ENCODE measurements at places on chromosomes 2 and 18. TPM values are rescaled to one million over a fixed set of nuclear protein-coding genes. Genes with fewer than 3 reads are reported as not detected.

TYMS gene
- 80.4 TPM for polyA plus RNA-seq

AQP12A gene
- not detected for polyA plus RNA-seq

ALPG gene
- polyA plus RNA-seq, result not detected

BAZ2B gene
- polyA plus RNA-seq, result 16.0 TPM

MYCN gene
- polyA plus RNA-seq, result not detected
